Lung (tissue), 17 donors: ENCODE measurements at places on chromosomes 12 and 14.
A peak's percentile ranks its signal among the peaks of the same experiment; 100 is the strongest.

DNA sequence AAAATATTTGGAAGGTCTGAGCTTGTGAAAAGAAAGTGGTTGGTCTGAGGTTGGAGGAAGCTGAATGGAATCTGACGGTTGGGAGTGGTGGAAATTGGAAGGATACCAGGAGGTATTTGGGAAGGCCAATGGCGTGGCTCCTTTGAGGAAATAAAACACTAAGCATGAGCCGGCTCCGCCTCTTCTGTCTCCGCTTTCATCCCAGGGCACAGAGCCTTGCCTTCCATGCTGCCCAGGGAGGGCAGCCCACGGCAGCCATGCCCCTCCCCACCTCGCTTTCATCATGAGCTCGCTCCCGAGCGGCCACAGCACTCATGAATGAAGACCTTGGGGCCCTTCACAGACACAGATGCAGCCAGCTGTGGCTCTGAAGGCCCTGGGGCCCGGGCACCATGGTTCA lies 36.2 kb downstream of the HSP90AA1 start:
- no peak for DNase-seq

- DNase-seq, result peak; percentile 77
Measured at GRCh38 chr14:92637228-92637627, 111.2 kb downstream of the LGMN start.

DNA sequence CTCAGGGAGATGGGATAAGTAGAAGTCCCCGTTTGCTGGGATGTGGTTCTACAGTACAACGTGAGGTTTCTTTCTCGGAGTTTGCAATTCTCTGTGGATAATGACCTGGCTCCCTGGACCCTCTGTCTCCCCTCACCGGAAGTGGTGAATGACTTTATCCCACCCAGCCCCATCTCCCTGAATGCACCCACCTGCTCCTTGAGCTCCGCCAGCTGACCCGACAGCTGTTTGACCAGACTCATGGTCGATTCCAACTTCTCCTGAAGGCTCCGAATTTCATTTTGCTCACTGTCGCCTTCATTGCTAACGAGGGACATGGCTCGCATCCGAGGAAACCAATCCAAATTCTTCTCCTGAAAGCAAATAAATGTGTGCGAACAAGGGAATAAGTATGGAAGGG lies 144.6 kb downstream of the SSPN start:
- no peak for DNase-seq

DNA sequence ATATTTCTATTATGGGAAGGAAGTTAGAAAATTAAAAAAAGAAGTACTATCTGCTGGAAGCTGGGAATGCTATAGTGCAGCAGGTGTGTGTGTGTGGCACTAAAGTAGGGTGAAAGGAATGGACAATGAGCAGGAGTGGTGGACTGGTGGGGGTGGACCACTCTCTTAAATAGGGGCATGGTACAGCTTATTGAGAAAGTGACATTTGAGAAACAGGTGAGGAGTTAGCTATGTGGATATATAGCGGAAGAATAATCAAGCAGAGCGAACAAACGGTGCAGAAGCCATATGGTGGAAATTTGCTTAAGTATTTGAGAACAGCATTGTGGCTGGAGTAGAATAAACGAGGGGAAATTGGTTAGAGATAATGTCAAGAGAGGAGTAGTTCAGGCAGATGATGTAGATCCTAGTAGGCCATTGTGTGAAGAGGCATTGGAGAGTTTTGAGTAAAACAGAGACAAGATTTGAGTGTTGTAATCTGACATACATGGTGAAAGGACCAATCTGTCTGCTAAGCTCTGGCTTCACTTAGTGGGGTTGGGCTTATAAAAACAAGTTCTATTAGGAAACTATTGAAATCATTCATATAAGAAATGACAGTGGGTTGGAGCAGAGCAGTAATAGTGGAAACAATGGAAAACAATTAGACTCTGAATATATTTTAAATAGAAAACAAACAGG lies 149.2 kb upstream of the SYT10 start:
- DNase-seq, result no peak

DNA sequence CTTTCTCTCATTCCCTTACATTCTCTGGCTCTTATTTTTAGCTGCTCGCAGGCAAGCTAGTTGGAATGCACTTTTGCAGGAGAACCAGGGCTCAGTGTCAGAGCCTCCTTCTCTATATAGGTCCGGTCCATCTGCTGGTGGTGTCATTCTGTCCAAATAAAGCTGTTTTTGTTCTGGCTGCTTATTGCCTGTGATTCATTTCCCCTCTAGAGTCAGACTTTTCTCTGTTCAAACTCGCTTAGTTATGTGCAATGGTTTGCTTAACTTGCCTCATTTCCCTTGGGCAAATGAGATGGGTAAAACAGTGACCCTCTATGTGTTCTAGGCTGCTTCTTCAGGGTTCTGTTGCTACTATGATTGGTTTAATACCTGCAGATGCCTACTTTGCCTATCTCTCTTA lies 2.9 kb downstream of the SMARCD1 start:
- no peak for DNase-seq

DNA sequence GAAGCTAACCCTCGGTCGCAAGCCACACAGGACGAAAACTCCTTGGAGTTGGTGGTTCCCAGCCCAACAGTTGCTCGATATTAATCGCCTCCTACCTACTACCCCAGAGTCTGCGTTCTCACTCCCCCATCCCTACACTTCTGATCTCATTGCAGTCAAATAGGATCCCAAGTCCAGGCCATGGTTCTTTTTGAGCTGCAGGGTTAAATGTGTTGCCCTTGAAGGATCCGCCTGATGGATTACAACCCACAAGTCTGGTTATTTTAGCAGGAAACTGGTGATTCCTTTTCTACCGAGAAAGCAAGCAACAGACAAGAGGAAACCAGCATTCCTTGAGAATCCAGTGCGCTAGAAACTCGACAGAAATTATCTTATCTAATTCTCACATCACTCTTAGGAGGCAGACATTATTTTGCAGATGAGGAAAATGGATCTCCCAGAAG lies 785 bp upstream of the NIN start:
- no peak for DNase-seq

- no peak for DNase-seq
Measured at GRCh38 chr12:121087467-121088194, 45.0 kb upstream of the P2RX7 start.

GRCh38 chr12:107973950-107974349 lies 155.1 kb upstream of the WSCD2 start:
- DNase-seq, result no peak

DNA sequence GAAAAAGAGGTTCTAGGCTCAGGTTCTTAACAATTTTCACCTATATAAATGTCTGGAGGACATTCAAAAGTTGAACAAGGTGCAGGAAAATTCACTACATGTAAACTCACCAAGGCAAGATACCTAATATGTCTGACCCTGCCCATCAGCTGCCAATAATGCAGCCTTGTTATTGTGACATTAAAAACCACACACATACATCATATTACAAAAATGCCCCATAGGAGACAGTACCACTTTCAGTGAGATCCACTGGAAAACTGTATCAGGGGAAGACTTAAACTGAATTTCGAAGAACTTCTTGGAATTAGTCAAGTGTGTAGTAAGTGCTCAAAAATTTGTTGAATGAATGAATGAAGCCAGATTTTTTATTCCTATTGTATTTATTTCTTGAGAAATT lies 83.1 kb downstream of the KICS2 start:
- DNase-seq, result no peak

DNA sequence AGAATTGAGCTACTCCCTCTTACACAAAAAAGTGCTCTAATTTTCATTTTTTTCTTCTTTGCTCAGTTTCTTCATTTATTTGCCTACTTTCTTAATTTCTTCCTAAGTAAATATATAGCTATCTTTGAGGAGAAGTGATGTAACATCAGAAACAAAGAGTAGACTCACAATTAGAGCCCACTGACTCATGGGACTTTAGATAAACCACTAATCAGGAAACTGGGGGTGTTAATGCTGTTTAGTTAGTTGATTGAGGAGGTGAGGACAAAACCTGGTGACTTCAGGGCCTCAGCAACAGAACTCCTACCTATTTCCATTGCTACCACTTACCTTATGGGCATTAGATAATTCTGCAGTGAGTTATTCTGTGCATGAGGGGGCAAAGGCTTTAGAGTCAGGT lies 151.7 kb downstream of the MON2 start:
- no peak for DNase-seq

DNA sequence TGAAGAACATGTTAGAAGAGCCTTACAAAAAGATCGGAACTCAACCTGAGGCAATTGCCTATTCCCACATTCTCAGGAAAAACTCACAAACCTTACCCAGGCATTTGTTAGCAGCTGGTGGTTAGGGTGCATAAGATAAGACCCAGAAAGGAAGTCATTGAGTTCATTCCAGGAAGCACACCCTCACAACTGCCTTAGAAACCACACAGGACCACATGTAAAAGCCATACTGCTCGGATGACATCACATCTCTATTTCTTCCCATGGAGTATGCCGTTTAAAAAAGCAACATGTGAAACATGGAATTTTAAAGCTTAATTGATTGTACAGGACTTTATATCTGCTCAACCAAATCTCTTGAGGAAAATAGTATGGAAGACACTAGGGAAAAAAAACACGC lies 411.2 kb downstream of the DAD1 start:
- no peak for DNase-seq

DNA sequence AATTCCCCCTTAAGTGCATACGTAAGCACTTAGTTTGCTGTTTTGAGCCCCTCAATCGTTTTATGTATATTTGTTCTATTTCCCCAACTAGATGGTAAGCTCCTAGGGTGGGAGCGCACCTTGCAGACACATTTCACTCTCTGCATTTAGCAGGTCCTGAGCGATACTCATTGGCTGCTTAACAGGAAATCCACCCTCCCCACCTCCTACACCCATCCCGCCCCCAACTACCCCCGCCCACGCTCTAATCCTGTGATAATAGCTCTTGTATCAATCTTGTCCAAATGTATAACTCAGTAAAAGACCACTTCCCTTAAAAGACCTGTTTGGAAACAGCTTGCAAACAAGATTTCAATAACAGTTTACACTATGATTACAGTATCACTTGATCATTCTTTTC lies 8.1 kb downstream of the LPAR5 start:
- peak; percentile 56 for DNase-seq

DNA sequence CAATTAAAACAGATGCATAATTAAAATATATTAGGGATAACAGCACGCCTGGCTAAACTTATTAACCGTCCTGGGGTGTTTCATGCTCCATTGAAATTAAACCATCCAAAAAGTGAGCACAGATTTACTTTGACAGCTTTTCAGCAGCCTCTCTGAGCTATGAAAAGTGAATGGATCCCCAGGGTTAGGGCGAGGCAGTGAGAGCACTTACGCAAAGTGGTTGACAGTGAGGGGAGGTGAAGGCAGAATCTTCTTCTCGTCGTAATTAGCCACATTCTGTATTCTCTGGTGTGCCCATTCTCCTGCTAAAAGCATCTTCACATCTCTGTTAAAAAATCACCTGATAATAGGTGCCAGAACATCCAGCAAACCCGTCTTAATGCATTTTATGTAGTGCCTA lies 1.9 kb downstream of the TMTC2 start:
- no peak for DNase-seq

DNA sequence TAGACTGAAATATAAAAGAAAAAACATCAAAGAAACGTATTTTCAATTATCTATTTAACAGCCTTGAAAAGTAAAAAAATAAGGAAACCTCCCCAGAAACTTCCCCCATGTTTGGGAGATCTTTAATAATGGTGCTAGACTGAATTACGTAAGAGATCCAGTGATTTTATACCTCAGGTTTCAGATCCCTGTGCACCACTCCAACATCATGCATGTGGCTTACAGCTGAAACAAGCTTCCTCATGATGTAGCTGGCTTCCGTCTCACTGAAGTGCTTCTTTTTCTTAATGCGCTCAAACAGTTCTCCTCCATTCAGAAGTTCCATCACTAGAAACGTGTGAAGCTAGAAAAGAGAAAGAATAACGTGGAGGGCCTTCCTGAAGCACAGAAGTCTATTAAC lies 78.0 kb upstream of the TTC7B start:
- no peak for DNase-seq

- no peak for DNase-seq
Measured at GRCh38 chr12:8996682-8997405, 7.5 kb downstream of the KLRG1 start.

- DNase-seq, result peak; percentile 90
Measured at GRCh38 chr14:41605550-41606281, 960 bp upstream of the LRFN5 start.

DNA sequence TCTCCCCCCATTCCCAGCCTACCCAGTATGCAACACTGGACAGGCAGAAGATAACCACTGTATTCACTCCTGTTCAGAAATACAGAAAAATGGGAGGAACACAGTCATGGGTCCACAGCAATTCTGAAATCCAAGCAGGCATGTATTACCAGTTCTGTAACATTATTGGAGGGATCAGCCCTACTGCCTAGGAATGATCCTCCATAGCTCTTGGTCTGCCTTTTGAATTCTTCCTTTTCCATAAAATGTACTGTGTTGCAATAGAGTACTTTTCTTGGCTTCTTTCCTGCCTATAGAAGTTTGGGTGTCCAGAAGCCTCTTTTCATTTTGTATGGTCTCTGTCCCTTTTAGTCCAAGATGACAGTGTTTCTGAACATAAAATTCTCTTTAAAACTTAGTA lies 46.5 kb downstream of the SPATS2 start:
- peak; percentile 54 for DNase-seq

DNA sequence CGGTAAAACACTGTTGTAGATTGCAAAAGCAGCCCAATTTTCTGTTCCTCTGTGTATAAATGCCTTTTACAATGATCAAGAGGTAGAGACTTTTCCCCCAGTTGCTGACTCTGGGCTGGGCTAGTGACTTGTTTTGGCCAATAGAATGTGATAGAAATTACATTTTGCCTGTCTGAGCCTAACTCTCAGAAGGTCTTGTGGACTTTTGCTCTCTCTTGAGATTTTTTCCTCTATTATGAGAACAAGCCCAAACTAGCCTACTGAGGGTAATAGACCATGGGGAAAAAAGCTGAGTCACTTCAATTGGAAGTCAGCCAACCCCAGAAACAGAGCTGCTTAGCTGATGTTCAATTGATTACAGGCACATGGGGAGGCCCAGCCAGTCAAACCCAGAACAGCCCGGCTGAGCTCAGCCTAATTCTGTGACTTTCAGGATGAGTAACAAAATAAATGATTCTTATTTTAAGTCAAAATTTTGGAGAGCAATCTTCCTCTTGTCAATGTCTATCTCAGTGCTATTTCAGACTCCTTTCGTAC lies 61.4 kb downstream of the MYF5 start:
- DNase-seq, result peak; percentile 91

DNA sequence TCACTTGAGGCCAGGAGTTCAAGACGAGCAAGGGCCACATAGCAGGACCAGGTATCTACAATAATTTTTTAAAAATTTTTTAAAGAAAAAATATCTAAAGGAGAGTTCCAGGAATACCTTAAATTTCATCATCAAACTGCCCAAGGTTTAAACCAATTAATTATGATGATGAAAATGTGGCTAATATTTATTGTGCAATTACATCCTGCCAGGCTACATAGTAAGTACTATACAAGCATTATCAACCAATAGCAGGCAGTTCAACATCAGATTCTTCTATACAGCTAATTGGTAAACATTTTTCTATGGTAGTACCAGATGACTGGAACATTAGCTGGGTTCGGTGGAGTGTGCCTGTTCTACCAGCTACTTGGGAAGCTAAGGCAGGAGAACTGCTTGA lies 24.4 kb downstream of the DENND5B start:
- DNase-seq, result no peak

- no peak for DNase-seq
Measured at GRCh38 chr12:15863984-15864383, 18.2 kb upstream of the STRAP start.
